Activated CD8-positive, alpha-beta memory T cell treated with anti-CD3 and anti-CD28 coated beads, Interleukin-2, amount 50 U/mL, for 4 hours (primary cell): ENCODE measurements at places on chromosomes 3 and 15.

- DNase-seq, result peak; percentile 36
These were observed 621 bp downstream of the ANXA2 start for GRCh38 chr15:60396958-60397771.

DNA sequence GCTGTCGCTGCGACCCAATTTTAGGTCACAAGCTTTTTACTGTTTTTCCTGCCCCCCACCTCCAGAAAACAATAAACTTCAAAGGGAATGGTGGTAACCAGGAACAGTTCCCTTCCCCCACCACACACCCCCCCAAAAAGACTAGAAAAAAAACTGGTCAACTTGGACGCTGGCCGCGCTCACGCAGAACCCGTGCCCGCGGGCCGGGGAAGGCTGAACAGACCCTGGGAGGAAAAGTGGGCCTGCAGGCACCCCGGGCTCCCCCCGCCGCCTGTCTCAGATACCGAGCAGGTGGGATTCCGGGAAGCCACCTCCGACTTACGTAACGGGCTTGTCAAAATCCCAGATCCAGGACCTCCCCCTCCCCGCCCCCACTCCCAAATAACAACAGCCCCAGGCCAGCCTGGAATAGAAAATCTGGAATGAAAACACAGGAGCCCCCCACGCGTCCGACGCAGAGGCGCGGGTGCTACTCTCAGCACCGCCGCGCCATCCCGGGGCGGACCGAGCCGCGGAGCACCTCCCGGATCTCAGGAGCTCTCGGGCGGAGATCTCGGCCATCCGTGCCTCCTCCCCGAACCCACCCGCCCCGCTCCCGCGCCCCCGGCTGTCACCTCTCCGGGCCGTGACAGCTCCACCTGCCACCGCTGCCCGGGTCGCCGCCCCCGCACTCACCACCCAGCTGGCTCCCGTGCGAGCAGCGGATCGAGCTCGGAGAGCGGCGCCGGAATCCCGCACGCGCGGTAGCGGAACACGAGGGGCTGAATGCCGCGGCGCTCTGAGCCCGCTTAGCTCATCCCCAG, 557 bp downstream of the DENND4A start:
- DNase-seq, result no peak

DNA sequence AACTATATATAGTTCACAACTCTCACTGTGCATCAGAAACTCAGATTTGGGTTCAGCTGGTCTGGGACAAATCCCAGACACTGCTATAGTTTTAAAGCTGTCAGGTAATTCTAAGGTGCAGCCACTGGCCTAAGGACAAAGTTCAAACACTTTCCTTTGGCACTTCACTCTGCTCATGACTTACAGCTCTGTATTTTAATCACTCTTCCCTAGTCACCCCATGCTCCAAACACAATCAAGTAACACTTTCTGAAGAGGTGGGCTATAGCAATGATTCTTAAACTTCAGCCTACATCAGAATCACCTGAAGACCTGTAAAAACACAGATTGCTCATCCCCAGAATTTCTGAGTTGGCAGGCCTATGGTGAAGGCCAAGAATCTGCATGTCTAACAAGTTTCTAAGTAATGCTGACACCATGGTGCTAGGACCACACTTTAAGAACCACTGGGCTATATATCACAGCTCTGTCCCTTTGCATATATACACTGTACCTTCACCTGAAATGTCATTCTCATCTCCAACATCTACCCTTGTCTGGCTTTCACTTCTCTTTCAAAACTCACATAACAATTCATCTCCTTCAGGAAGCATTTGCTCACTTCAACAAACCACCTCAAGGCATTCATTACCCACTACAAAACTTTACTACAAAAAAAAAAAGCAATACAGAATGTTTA, 21.4 kb downstream of the STAG1 start:
- DNase-seq, result no peak

DNA sequence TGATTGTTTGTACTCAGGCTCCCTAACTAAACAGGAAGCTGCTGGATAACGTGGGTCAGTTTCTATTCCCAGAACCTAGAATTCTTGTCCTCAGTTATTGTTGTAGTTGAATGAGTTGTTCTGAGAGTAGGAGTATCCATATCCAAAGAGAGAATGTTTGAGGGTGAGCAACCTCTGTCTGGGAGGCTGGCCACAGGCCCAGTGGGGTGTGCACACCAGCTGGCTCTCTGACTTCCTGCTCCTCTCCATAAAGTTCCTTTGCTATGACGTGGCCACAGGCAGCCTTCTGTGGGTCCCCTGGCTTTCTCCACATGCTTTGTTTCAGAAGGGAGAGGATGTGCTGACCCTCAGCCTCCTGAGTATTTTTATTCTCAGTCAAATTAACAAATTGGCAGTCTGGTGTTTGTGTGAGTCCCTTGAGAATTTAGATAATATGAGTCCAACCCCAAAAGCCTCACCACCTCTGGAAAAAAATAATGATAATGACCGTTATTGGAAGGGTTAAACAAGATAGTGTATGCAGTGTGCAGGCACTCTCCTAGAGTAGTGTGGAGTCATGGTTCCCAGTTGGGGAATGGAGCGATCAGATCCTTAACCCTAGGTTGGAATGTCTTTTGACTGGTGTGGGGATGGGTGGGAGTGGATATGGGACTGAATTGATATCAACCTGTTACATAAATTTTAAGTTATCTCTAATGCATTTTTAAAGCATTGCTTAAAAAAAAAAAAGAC, 47.6 kb upstream of the MED12L start:
- no peak for DNase-seq

DNA sequence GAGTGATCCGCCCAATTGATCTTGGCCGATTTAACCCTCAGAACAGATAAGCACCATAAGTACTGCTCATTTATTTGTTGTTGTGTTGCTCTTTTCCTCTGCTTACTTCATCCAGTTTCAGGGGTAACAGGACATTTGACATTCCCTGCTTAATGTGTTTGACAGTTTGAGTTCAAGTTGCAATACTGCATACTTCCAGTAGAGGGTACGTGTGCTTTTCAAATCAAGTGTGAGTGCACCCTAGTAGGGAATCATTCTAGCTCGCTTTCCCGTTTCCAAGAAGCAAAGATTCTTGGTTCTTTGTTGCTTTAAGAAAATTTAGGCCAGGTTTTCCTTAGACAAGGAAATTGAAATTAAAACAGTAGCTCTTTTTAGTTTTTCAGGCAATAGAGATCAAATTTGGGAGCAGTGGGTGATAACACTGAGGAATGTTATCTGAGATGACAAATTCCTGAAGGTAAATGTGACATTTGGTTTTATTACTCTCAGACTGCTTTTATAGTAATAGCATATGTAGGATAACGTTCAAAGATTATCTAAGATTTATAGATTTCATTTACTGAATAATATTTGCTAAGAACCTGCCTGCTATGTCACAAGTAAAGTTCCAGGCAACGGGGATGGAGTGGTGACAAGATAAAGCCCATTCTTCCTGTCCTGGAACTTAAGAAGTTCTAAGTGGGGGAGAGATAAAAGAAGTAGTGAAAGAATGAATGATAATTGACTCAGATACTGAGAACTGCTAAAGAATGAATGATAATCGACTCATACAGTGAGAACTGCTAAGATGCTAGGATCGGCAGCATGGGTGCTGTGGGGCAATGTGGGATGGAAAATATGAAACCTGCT, 73.3 kb downstream of the SYNPR start:
- no peak for DNase-seq

DNA sequence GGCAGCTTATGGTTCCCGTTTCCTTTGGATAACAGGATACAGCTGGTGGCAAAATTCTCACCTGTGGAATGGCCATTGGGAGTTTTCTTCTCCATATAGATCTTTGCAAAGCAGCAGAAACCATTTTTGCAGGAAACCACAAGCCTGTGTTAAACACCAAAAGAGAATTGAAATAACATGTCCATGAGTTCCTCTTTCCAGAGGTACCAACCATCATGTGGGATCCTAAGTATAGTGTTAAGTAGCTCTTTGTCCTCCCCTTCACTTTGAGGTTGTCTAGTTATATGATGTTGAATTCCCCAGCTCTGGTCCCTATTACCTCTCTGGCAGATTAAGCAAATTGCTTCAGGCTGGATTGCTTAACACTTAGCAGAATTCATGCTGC, 94.9 kb downstream of the AKAP13 start:
- no peak for DNase-seq

DNA sequence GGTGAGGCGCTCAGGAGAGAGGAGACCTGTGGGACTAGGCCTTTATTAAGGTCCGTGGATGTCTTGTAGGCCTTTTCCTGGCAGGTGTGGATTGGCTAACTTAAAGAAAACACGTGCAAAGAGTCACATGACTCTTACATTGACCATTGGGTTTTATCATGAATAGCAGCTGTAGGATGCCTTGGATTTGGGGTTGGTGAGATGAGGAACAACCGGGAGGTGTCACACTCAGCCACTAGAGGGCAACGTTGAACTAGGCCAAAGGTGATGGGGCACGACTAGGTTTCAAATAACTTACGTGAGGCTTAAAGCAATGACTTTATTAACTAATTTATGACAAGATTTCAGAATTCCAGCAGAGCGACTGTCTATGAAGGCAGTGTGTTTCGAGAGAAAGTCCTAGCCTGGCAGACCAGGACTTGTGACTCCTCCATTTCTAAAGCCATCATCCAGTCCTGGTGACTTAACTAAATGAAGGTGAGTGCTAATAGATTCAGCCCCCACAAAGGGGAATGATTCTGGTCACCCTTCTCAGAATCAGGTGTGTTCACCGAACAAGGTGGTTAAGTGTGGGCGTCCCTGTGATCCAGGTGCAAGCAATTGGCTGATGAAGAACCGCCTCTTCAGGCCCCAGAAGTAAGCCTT, 345.6 kb downstream of the MCTP2 start:
- peak; percentile 21 for DNase-seq

GRCh38 chr15:99073008-99073717, 31.7 kb upstream of the SYNM start:
- no peak for DNase-seq

DNA sequence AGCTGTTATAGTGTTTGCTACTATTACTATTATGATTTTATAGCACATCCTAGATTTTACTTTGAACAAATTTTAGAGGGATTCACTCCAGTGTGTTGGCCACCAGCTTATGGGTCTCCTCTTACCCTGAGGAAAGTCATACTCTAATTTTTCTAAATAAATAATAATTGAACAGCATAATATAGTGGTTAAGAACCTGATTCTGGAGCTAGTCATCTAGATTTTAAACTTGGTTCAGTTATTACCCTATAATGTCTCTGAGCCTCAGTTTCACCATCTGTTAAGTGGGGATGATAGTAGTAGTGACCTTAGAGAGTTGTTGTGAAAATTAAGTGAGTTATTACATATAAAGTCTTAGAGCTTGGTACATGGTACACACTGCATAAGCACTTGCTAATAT, 30.7 kb upstream of the TOPAZ1 start:
- DNase-seq, result no peak

DNA sequence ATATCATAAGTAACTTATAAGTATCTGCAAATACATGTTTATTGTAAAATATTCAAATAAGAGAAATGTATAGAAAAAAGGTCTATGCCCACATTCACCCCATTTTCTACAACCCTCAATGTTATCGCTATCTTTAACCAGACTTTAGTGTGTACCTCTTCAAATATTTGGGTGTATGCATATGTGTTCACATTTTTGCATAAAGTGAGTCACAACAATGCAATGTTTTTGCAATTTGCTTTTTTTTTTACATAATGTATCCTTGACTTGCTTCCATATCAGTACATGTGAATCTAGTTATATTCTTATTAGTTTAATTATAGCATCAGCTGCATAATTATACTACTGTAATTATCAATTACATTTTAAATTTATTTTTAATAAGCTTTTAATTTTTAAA, 117.3 kb upstream of the LYSMD4 start:
- no peak for DNase-seq

- DNase-seq, result no peak
These were observed 179.8 kb downstream of the MEX3B start for GRCh38 chr15:81865850-81866537.

GRCh38 chr3:88180398-88180999, 30.7 kb downstream of the C3orf38 start:
- DNase-seq, result peak; percentile 17

DNA sequence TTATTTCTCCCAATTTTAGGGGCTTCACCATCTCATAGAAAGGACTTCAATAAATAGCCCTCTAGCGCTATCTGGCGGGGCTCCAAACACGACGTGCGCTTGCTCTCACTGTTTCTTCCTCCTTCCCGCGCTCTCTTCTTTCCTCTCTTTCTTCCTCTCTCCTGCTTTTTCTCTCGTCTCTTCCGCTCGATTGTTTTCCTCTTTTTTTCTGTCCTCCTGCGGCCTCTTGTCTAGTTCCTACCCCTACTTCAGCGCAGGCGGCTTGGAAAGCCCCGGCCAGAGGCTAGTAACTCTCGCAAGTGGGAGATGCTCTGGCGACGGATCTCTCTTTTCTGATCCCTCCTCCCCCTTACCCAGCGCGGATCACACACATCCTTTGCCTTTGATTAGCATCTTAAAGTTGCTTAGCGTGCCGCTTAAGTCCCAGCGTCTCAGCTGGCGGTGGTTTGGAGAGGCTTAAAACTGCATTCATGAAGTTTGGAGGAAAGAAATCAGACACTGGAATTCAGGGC, 6.2 kb upstream of the MEIS2 start:
- no peak for DNase-seq

DNA sequence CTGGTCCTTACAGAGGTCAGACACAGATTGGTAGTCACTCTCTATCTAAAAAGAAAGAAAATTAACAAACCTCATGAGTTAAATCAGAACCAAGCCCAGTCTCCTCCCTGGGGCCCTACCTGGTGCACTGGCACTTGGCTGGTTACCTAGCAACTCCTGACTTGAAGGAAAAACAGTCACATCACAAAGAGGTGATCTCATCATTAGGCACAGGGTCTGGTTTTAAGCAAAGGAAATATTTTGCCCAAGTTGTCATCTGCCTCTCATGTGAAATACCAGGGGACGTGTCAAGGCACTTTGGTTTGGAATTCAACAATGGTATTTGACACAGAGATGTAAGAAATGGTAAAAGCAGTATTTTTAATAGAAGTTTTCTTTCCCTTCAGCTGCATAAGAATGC, 47.7 kb upstream of the FMN1 start:
- no peak for DNase-seq

DNA sequence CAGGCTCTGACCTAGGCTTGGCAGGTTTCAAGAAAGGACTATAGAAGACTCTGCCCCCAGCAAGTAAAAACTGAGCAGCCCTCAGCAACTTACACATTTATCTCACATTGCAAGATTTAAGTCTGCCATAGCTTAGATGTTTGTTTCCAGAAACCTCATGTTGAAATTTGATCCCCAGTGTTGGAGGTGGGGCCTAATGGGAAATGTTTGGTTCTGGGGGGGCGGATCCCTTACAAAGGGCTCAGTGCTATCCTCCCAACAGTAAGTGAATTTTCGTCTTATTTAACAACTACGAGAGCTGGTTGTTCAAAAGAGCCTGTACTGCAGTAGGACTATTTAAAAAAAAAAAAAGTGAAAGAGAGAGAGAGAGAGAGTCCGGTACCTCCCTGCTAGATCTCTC, 125.2 kb upstream of the PROK2 start:
- no peak for DNase-seq

GRCh38 chr3:107833722-107834416, 257.0 kb downstream of the CD47 start:
- no peak for DNase-seq

- DNase-seq, result no peak
These were observed 37.4 kb downstream of the ARIH1 start for GRCh38 chr15:72511536-72511935.

- DNase-seq, result peak; percentile 34
These were observed 1.3 kb downstream of the FAM43A start for GRCh38 chr3:194686816-194687637.
